ENCODE measurements at places on chromosomes 6 and 20.
A peak's percentile ranks its signal among the peaks of the same experiment; 100 is the strongest.

DNA sequence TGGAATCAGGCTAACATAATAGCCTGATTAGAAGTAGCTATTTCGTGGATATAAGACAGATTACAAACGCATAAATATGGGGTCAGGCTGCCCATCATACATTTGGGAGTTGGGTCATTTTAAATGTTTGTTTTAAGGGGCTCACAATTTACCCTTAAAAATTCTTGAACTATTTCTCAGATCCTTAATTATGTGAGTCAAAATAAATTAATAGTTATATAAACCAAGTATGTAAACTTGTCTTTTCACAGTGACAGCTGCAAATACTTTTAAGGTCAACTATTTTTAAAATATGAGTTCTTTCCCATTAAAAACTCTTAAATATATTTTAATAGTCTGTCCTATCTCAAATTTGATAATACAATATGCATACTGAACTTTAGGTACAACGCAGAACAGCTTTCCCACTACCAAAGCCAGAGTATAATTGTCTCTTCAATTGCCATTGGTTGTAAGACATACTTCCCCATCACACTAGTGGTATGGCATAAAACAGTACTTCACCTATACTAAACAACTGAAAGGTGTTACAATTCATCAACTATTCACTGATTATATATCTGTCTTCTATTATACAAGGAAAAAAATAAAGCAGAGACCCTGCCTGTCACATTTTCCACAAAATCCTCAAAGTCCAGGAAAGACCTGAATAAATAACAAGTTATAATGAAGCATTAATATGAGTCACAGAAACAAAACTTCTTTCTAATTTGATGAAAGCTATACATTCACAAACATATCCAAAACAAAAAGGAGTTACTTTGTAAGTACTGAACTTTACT, 80.8 kb upstream of the COL21A1 start:
- H3K4me3 ChIP-seq, result no peak overlapping the region
- H3K27ac ChIP-seq, result no peak overlapping the region
- no peak for DNase-seq
- H3K36me3 ChIP-seq, result no peaks in the 10 kb centered on the region
- H3K4me1 ChIP-seq, result no peaks in the 10 kb centered on the region

DNA sequence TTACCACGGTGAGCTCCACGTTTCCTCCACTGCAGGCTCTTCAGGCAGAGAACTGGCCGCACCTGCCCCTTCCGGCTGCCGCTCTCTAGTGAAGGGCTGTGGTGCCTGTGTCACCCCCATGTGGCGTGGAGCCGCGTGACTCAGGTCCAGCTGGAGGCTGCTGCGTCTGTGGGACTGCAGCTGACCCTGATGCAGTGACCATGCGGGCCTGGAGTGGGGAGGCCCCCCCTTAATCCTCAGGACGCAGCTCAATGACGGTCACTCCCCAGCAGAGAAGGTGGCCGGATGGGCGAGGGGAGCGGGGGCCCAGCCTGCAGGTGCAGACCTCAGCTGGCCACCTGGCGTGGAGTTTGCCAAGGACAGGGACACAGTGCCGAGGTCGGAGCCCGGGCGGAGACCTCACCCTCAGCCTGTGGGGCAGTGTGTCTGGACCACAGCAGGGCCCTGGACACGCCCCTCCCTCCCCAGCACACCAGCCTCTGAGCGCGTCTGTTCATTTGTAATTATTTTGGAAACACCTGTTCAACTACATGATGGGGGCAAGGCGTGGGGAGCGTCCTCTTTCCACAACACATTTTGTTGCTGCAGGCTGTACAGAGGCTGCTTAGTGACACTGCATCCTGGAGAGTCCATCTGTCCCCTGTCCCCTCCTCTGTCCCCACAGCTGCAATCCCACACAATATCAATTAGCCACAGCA, 10.7 kb downstream of the BHLHE23 start:
- no peaks in the 10 kb centered on the region for H3K36me3 ChIP-seq
- no peaks in the 10 kb centered on the region for H3K27me3 ChIP-seq
- H3K27ac ChIP-seq, result no peak overlapping the region
- H3K4me3 ChIP-seq, result no peak overlapping the region

- H3K4me1 ChIP-seq, result peaks cover 49% of the 10 kb centered on the region
- H3K4me3 ChIP-seq, result peak overlapping the region; percentile 97
- no peak for DNase-seq
- peaks cover 28% of the 10 kb centered on the region for H3K36me3 ChIP-seq
Measured at GRCh38 chr6:43773050-43773979, 3.3 kb downstream of the VEGFA start.

DNA sequence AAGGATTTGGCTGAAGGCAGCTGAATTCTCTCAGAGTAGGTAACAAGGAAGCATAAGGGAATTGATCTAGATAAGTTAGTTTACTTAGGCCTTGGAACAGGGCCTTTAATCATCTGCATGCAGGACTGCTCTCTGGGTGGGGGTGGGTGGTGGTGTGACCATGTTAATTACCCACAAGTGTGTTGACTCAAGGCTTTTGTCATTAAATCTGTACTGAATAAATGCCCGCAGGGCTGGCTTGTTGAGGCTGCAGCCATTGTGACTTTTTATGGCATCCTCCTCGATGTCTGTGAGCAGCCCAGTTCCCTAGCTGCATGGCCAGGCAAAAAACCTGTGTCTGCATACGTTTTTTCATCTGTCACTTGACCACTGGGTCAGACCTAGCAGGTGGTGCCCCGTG, 63.5 kb upstream of the ASCC3 start:
- no peaks in the 10 kb centered on the region for H3K27me3 ChIP-seq
- no peaks in the 10 kb centered on the region for H3K36me3 ChIP-seq
- H3K4me3 ChIP-seq, result no peak overlapping the region
- no peaks in the 10 kb centered on the region for H3K4me1 ChIP-seq
- no peak overlapping the region for H3K27ac ChIP-seq

DNA sequence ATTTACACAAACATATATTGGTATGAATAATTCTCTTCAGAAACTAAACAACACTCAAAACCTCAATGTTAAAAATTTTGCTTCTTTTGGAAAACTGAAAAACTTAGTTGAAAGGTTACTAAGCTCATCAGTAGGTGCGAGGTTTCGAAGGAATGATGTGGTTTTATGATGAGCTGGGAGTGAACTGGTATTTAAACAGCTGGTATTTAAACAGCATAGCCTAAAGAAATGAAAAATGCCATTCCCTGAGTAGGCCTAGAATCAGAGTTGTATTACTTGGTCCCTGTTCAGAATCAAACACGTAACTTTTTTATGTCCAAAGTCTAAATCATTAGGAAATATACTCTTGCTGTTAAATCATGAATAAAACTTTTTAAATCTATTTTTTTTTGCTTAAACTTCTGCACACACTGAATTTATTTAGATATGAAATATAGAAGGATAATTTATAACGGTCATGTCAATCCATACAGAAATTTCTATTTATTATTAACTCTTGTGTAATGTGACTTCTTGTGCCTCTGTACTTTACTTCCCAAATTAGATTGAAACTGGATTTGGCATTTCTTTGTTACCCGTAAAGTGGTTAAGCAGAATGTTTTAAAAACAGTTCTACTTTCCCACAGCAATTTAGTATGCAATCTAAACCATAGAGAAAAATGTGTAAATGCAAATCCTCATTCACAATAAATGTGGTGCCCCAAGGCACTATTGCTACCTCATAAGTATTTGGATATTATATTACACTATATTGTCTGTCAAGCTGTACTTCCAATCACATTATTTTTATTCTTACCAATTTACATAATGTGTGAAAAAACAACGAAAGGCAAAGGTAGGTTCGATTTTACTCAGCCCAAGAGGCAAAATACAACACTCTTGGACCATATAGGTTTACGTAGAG, 124.1 kb downstream of the HS3ST5 start:
- no peaks in the 10 kb centered on the region for H3K36me3 ChIP-seq
- DNase-seq, result no peak
- no peak overlapping the region for H3K27ac ChIP-seq
- H3K4me1 ChIP-seq, result no peaks in the 10 kb centered on the region
- H3K4me3 ChIP-seq, result no peak overlapping the region

DNA sequence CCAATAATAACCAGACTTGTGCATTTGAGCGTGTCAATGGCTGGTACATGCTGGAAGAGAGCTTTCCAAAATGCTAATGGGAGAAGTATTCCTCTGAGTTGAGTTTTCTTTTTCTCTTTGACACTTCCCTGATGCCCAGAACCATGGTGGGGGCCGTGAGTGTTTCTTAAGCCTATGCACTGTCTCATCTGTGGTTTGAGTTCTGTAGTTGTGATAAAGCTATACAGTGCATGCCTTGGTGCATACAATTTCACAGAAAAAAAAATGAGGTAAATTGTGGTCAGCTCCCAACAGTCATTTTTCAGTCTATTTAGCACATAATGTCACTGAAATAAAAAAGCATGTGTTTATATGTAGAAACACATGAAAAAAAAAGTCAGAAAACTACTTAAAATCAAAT, 204.8 kb downstream of the HDGFL1 start:
- no peak for DNase-seq
- H3K4me3 ChIP-seq, result no peak overlapping the region
- H3K36me3 ChIP-seq, result no peaks in the 10 kb centered on the region
- no peak overlapping the region for H3K27ac ChIP-seq

DNA sequence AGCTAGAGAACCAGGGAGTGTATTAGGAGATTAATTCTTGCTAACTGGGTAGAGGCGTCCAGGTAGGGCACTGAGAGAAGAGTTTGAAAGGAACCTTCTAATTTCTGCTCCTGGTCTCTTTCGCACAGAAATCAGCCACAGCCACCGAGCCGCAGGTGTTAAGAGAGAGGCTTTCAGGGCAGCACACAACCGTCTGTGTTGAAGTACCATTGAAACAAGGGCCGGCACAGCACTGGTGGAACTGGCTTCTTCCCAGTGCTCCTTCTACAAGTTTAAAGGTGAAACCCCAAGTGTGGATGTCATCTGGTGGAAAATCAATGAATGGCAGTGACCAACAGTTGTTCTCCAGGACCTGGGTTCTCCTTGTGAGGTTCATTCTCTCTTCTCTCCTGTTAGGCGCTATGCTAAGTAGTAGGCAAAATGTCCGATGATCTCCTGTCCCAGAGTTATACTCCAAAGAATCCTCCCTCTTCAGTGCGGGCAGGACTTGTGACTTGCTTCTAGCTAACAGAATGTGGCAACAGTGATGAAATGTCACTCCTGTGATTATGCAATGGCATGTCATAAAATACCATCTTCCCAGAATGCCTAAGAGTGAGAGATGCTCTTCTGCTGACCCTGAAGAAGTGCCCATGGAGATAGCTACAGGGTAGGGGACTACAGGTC, 15.0 kb upstream of the RIN2 start:
- H3K36me3 ChIP-seq, result no peaks in the 10 kb centered on the region
- no peak overlapping the region for H3K4me3 ChIP-seq
- peaks cover 16% of the 10 kb centered on the region for H3K4me1 ChIP-seq
- H3K27ac ChIP-seq, result no peak overlapping the region
- DNase-seq, result no peak
- no peaks in the 10 kb centered on the region for H3K27me3 ChIP-seq

DNA sequence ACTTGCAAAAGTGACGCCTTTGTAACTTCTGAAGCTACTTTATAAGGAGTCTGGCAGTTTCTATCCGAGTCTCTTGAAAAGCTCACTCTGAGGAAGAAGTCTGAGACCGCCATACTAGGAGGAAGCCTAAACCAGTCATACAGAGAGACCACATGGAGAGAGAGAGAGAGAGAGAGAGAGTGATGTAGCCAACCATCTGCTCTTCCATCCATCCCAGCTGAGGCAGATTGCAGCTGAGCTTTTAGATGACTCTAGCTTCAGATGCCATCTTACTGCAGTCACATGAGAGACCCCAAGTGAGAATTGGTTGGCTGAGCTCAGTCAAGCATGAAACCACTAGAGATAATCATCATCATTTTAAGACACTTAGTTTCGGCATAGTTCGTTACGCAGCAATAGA, 15.0 kb upstream of the DTNBP1 start:
- no peak for DNase-seq
- H3K27me3 ChIP-seq, result no peaks in the 10 kb centered on the region
- H3K4me3 ChIP-seq, result no peak overlapping the region

GRCh38 chr20:640674-641515, 12.1 kb downstream of the SRXN1 start:
- H3K27ac ChIP-seq, result no peak overlapping the region
- no peaks in the 10 kb centered on the region for H3K27me3 ChIP-seq
- DNase-seq, result no peak
- H3K36me3 ChIP-seq, result no peaks in the 10 kb centered on the region
